Vagina (tissue), 2 donors: ENCODE measurements at places on chromosomes 7 and 10.

GRCh38 chr7:25895792-25896171, 256.2 kb upstream of the NFE2L3 start:
- no peaks in the 10 kb centered on the region for H3K27me3 ChIP-seq
- H3K4me1 ChIP-seq: peaks cover 16% of the 10 kb centered on the region
- H3K36me3 ChIP-seq: no peaks in the 10 kb centered on the region
- no peak for DNase-seq
- H3K27ac ChIP-seq: no peak overlapping the region

GRCh38 chr7:43110791-43111535, 1.5 kb upstream of the HECW1 start:
- no peak for DNase-seq
- no peaks in the 10 kb centered on the region for H3K36me3 ChIP-seq
- no peak overlapping the region for H3K27ac ChIP-seq
- peaks cover 10% of the 10 kb centered on the region for H3K27me3 ChIP-seq

DNA sequence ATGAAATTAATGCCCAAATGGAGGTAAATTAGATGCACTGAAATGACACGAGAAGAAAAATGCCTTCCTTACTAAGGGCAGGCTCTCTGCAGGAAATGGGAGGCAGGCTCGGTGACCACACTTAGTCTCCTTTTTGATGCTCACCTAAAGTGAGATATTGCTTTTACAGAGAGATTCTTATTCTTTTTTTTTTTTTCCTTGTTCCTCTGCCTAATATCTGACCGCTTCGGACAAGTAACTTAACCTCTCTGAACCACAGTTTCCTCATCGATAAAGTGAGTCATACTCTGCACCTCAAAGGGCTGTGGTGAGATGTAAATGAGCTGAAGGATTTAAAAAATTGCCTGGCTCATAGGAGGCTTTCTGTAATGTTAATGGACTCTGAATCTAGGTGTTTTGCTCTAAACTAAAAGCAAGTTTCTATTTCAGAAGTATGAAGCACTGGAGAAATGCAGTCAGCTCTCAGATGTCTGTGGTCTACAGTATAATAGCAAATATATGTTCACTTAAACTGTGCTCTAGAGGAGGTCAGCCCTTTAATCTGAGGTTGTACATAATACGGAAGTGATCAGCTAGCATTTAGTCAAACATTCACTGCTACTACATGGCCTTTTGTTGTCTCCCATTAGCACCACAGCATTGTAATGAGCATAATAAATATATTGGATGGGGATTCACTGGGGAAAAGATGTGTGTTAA, 23.2 kb downstream of the NKX2-3 start:
- no peak for DNase-seq
- H3K4me3 ChIP-seq: no peak overlapping the region
- no peaks in the 10 kb centered on the region for H3K36me3 ChIP-seq
- no peak overlapping the region for H3K27ac ChIP-seq
- no peaks in the 10 kb centered on the region for H3K27me3 ChIP-seq

GRCh38 chr10:61798713-61799112, 102.8 kb upstream of the ARID5B start:
- H3K4me1 ChIP-seq: no peaks in the 10 kb centered on the region
- no peak overlapping the region for H3K4me3 ChIP-seq
- no peaks in the 10 kb centered on the region for H3K27me3 ChIP-seq
- no peaks in the 10 kb centered on the region for H3K36me3 ChIP-seq
- no peak for DNase-seq

DNA sequence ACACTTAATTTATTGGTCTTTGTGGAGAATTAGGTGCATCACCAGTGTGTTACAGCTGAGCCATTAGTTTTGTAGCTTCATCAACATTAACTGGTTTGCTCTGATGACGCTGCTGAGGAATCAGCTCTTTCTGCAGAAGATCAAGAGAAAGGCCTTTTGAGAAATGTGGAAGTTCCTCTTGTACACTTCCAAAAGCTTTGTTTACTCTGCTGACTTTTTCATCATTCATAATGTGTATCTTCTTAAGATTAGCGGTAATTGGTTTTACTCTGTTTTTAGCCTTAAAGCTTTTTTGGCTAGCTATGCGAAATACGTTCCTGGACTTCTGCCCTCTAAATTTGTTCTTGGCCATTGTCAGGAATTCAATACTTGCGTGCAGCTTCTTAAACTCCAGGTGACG, 8.2 kb upstream of the PHYH start:
- no peaks in the 10 kb centered on the region for H3K36me3 ChIP-seq
- no peak overlapping the region for H3K4me3 ChIP-seq
- no peaks in the 10 kb centered on the region for H3K27me3 ChIP-seq

DNA sequence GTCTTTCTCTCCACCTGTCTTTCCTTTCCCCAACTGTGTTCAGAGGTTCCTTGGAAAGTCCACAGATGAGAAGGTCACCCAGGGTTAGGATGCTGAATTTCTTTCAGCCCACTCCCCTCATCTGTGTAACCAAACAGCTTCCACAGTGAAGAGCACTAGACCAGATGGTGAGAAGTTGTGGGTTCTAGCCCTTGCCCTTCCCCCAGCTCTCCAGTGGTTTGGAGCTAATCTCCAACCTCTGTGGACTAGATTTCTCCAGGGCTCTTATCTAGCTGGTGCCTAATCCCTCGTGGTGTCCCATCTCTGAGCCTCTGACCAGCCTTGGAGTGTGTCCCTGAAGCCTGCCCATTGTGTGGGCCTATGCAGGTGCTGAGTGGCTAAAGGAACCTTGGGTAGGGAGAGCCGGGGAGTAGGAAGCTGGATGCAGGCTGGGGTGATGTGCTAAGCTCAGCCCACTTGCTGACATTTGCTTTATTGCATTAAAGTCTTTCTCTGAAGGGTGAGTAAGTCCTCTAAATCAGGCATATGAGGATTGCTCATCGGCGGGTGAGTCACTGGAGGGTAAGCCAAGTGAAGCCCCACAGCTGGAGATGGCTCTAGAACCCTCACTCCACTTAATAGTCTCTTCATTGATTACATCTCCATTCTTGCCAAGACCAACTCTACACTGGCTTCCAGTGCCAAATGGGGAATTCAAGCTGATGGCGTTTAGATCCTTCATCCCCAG, 14.9 kb downstream of the DUSP5 start:
- H3K4me1 ChIP-seq: no peaks in the 10 kb centered on the region
- no peak overlapping the region for H3K4me3 ChIP-seq
- peak overlapping the region; percentile 7 for H3K27ac ChIP-seq
- H3K27me3 ChIP-seq: no peaks in the 10 kb centered on the region
- DNase-seq: no peak

- H3K27ac ChIP-seq: no peak overlapping the region
- H3K27me3 ChIP-seq: no peaks in the 10 kb centered on the region
- H3K36me3 ChIP-seq: no peaks in the 10 kb centered on the region
- no peaks in the 10 kb centered on the region for H3K4me1 ChIP-seq
These were observed 648.5 kb upstream of the LRRN3 start for GRCh38 chr7:110442381-110442837.

DNA sequence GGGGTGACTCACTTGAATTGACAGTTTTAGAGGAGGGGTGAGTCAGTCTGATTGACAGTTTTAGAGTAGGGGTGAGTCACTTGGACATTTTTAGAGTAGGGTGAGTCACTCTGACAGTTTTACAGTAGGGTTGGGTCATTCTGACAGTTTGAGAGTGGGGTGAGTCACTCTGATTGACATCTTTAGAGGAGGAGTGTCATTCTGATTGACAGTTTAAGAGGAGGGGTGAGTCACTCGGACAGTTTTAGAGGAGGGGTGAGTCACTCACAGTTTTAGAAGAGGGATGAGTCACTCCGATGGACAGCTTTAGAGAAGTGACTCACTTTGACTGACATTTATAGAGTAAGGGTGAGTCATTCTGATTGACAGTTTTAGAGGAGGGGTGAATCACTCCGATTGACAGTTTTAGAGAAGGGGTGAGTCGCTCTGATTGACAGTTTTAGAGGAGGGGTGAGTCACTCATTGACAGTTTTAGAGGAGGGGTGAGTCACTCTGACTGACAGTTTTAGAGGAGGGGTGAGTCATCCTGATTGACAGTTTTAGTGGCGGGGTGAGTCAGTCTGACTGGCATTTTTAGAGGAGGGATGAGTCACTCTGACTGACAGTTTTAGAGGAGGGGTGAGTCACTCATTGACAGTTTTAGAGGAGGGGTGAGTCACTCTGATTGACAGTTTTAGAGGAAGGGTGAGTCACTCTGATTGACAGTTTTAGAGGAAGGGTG, 595.9 kb downstream of the DNAJB6 start:
- DNase-seq: no peak
- no peak overlapping the region for H3K4me3 ChIP-seq
- H3K27ac ChIP-seq: no peak overlapping the region
- no peaks in the 10 kb centered on the region for H3K27me3 ChIP-seq
- no peaks in the 10 kb centered on the region for H3K4me1 ChIP-seq

GRCh38 chr7:37065779-37066271, 341.5 kb upstream of the AOAH start:
- no peaks in the 10 kb centered on the region for H3K36me3 ChIP-seq
- H3K4me3 ChIP-seq: no peak overlapping the region
- no peaks in the 10 kb centered on the region for H3K4me1 ChIP-seq

DNA sequence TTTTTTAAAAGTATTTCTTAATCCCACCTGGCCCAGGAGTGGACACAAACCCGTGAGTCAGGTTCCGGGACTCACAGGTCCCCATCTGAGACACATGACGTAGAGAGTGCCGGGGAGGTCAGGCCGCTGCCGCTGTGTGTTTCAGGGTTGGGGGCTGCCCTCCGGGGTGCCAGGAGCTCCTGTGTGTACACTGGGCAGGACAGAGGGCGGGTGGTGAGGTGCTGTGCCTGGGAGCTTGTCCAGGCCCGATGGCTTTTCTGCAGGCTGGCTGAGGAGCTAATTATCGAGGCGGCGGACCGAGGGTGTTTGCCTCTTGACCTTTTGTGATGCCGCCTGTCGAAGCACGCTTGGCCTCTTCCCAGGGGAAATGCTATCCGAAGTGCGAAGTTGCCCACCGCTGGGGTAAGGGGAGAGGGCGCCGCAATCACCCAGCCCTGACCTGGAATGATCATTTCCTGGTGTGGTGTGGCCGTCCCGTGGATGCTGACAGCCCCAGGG, 42.1 kb downstream of the FOXL3 start:
- no peak overlapping the region for H3K27ac ChIP-seq
- no peaks in the 10 kb centered on the region for H3K27me3 ChIP-seq
- no peak overlapping the region for H3K4me3 ChIP-seq
- H3K4me1 ChIP-seq: peaks cover 14% of the 10 kb centered on the region
- DNase-seq: no peak
- H3K36me3 ChIP-seq: no peaks in the 10 kb centered on the region

GRCh38 chr7:134474828-134475227, 15.9 kb upstream of the AKR1B1 start:
- no peak overlapping the region for H3K4me3 ChIP-seq
- no peaks in the 10 kb centered on the region for H3K27me3 ChIP-seq
- no peaks in the 10 kb centered on the region for H3K4me1 ChIP-seq
- no peaks in the 10 kb centered on the region for H3K36me3 ChIP-seq
- H3K27ac ChIP-seq: no peak overlapping the region
- no peak for DNase-seq
